ENCODE measurements at places on chromosomes 4 and X.
A peak's percentile ranks its signal among the peaks of the same experiment; 100 is the strongest.

GRCh38 chrX:108216405-108216804 lies 124.8 kb downstream of the ATG4A start:
- no peak for DNase-seq

- no peak for DNase-seq
These were observed 31.6 kb upstream of the CT47C1 start for GRCh38 chrX:119041175-119041574.

GRCh38 chr4:140813804-140814203 lies 57.6 kb upstream of the TBC1D9 start:
- no peak for DNase-seq

- no peak for DNase-seq
These were observed 230.9 kb downstream of the IQCM start for GRCh38 chr4:149584722-149585121.

- DNase-seq: peak; percentile 84
These were observed 125.7 kb upstream of the NAP1L5 start for GRCh38 chr4:88823058-88823919.

GRCh38 chrX:39176105-39176504 lies 374.8 kb downstream of the MID1IP1 start:
- DNase-seq: no peak

GRCh38 chrX:40727581-40728252 lies 7.6 kb downstream of the MED14 start:
- no peak for DNase-seq

- no peak for DNase-seq
These were observed 195.2 kb upstream of the ANXA10 start for GRCh38 chr4:167897116-167897515.

DNA sequence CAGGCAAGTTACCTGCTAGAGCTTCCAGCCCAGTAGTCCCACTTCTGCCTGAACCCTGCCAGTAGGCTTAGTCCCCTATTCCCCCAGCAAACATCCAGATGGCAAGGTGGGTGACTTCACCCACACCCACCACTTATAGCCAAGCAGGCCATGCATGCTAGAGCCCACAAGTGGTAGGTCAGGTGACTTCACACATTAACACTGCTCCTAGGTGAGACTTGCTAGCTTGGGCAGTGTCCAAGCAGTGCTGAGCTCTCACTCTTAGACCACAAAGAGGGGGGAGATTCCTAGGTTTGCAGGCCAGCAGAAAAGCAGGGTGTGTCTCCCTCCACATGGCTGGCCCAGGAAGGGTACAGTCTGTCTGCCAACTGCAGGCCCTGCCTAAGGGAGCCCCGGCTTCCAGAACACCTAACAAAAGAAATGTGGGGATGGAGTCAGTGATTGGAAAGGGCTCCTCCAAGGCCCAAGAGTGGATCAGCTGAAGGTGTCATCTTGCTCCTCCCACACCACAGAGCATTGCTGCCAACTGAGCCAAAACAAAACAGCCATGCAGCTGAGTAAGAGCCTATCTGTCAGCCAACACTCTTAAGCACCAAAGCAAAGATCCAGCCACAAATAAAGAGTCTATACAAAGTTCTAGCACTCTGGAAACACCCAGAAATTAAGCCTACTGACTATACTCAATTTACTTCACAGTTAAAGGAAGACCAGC lies 158.1 kb upstream of the USP38 start:
- DNase-seq: no peak

DNA sequence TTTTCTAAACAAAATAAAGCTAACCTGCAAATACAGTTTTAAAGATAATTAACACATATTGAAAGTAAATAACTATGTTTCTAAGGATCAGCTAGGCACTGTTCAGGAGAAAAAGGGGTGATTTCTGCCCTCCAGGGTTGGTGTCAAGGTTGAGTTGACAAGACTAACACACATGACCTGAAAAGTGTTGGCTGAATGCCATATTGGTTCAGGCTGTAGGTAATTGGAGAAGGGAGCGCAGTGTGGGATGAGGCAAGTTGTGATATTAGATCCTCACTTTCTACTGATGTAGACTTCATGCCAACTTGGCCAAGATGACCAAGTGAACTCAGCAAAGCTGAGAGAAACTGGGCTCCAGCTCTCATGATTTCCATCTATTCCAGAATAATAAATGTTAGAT lies 42.2 kb downstream of the PPM1K start:
- DNase-seq: no peak
